ENCODE measurements at places on chromosomes 1 and 21. TPM values are rescaled to one million over a fixed set of nuclear protein-coding genes. Genes with fewer than 3 reads are reported as not detected.

The SLC6A17 gene
- total RNA-seq: not detected

- no peaks in the 10 kb centered on the region for H3K36me3 ChIP-seq
- DNase-seq: no peak
- no peak overlapping the region for H3K27ac ChIP-seq
Observed at GRCh38 chr1:188433425-188433824, 1604.7 kb downstream of the PLA2G4A start.

GRCh38 chr1:160101717-160102522 is 3.5 kb upstream of the IGSF8 start:
- no peaks in the 10 kb centered on the region for H3K36me3 ChIP-seq
- no peak overlapping the region for H3K4me3 ChIP-seq
- no peaks in the 10 kb centered on the region for H3K27me3 ChIP-seq
- H3K4me1 ChIP-seq: peaks cover 17% of the 10 kb centered on the region
- no peak overlapping the region for H3K27ac ChIP-seq

The G0S2 gene
- total RNA-seq: 5.8 TPM

GRCh38 chr1:90919900-90920299 is 101.9 kb downstream of the ZNF644 start:
- no peak for DNase-seq
- H3K4me1 ChIP-seq: peaks cover 14% of the 10 kb centered on the region
- H3K27ac ChIP-seq: no peak overlapping the region
- H3K36me3 ChIP-seq: no peaks in the 10 kb centered on the region
- no peaks in the 10 kb centered on the region for H3K27me3 ChIP-seq

The NUP210L gene
- total RNA-seq: 0.04 TPM

The BEST4 gene
- total RNA-seq: not detected

DNA sequence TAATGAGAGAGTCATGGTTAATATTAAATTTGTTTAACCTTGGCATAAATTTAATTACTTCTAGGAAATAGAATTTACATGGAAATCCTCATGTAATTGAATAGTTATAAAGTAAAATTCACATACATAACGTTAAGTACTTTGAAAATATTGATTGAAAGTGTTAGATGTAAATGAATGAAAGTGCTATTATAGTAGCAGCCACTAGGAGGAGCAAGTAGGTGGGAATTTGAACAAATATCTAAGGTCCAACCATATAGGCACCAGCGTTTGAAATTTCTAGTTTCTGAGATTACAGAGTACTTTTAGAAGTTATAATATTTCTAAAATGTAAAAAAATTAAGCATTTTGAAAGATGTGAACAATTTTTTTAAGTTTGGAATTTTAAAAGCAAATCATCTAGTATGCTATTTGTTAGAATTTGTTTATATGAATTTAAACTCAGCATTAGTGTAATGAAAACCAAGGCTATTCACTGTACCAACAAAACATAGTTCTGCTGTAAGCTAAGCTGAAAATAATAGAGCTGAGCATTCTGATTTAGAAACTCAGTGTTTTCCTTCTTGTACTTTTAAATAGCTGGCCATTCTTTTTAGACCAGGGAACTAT is 3.3 kb downstream of the B3GALT2 start:
- H3K4me3 ChIP-seq: peak overlapping the region; percentile 4
- H3K27me3 ChIP-seq: no peaks in the 10 kb centered on the region
